COR-L47 (cell line): ENCODE measurements at places on chromosomes 2 and 18.

DNA sequence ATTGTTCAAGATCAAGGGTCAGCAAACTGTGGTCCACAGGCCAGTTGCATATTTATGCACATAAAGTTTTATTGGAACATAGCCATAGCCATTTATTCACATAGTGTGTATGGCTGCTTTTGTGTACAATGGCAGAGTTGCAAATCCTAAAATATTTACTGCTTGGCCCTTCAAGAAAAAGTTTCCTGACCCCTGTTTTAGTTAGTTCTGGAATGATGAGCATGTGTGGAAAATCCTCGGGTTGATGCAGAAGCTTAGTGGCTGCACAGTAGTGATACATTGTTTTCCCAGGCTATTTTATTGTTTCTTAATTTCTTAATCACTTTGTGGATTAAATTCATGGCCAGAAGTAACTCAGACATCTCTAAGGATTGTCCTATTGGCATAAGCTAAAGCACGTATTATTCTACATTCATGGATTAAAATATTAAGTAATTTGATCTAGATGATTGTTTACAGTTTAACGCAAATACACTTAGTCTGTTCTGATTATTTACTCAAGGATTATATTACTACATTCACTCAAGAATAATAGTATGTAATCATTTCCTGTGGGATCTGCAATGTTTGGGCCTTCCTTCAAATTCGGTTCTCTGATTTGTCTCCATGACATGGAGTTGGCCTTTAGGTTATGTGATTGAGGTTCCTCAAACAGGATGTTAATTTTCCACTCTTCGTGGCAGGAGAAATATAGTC is 165.5 kb downstream of the TMEM247 start:
- DNase-seq = peak; percentile 14

GRCh38 chr2:224162122-224162521 is 123.0 kb upstream of the SERPINE2 start:
- no peak for DNase-seq

DNA sequence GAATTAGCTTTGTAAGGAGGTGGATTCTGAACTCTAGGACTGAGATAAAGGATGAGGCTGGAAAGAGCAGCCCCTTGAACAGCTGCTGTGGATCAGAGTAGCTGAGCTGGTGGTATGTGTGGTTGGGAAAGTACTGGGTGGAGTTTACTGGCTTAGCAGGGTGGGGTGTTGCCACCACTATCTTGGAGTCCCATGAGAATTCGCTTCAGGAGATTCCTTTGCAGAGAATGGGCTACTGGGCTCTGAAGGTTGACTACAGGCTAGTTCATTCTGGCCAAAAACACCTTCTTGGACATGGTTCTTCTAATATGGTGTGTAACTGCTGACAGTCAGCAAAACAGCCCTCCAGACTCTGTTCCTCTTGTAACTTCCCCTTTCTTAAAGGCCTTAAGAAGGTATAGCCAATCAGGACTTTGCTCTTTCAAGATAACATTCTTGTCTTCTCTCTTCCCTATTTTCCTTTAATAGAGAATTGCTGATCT is 52.7 kb downstream of the TET3 start:
- DNase-seq = no peak

GRCh38 chr2:240257940-240258580 is 117.6 kb upstream of the OTOS start:
- no peak for DNase-seq

- no peak for DNase-seq
These were observed 27.5 kb downstream of the MALT1 start for GRCh38 chr18:58698701-58699193.

GRCh38 chr2:102591491-102592045 is 27.8 kb upstream of the SLC9A2 start:
- DNase-seq = no peak

DNA sequence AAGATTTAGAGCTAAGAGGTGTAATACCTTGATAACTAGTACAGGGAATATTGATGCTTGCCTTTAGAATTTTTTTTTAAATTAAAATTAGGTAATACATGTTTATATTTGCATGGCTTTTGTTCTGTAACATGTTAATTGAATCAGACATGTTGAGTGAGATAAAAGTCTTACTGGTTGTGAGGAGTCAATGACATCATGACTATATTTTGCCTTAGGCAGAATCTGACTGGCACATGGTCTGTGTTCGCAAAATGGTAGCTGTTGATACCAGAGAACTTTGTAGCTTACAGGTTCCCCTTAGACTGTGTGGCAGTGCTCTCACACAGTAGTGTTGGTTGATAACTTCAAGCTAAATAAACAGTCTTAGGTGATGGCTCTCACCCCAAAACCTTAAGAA is 199.7 kb downstream of the PTPRM start:
- no peak for DNase-seq

GRCh38 chr18:64401268-64402060 is 252.6 kb upstream of the LINC00305 start:
- DNase-seq = no peak
